NK-92 treated with Interleukin-12 subunit alpha and Interleukin-12 subunit beta, amount 100 ng/mL, for 24 hours (cell line): ENCODE measurements at places on chromosomes 7 and 10.

- no peak for DNase-seq
Observed at GRCh38 chr10:79321951-79322350, 25.3 kb upstream of the PPIF start.

DNA sequence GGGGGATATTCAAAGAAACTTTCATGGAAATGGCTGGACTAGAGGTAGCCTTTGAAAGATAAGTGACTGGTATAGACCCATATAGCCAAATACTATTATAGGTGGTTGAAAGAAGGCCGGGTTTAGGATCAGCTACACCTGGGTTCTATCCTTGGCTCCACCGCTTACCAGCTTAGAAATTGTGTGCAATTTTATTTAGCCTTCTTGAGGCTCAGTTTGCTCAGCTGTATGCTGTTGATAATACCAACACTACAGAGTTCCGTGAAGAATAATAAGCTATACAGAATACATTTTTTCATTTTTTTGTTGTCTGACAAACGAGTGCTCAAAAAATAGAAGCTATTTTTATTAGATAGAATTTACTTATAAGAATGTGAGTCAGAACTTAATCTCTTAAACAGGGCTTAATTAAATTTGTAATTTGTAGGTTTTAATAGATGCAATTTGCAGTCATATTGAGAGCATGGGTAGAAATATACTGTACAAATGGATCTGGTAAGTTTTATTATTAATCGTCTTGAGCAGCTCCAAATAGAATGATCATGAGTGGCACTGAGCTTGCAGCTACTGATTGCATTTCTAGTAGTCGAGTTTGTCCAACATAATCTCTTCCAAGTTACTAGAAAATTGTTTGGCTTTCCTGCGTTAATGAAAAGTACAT, 164.3 kb upstream of the PHYHIPL start:
- no peak for DNase-seq

- no peak for DNase-seq
Observed at GRCh38 chr7:80087771-80088170, 46.9 kb upstream of the GNAI1 start.

- DNase-seq, result no peak
Observed at GRCh38 chr10:32371101-32371500, 24.1 kb upstream of the EPC1 start.

DNA sequence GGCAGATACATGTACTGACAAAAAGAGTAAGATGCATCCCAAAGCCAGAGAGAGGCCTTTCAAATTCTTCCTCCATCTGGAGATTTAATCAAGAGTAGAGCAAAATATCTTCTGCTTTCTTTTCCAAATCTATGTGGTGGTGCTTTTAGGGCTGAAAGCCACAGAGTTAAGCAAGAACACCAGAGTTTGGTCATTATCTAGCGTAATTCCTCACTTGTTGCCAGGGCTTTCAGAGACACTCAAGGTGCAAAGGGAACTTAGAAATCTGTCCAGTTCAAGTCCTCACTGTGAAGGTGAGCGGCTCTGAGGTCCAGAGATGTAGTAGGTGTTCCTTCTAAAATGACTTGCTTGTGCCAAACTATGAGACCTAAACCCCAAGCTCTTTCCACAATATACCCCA, 10.9 kb upstream of the NFE2L3 start:
- DNase-seq, result no peak

DNA sequence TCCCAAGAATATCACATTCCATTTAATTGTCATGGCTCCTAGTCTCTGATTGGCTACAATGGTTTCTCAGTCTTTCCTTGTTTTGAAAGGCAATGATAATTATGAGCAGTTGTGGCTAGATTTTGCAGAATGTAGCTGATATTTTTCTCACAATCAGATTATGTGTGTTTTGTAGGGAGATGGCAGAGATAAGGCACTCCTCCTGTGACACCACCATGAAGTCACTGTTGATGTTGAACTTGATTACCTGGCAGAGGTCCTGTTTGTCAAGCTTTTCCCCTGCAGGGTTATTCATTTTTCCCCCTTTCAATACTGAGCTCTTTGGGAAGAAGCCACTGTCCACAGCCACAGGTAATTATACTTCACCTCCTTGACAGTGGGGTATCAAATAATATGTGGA, 602.9 kb upstream of the PFKP start:
- no peak for DNase-seq

GRCh38 chr10:121732656-121733445, 134.6 kb upstream of the FGFR2 start:
- DNase-seq, result no peak

DNA sequence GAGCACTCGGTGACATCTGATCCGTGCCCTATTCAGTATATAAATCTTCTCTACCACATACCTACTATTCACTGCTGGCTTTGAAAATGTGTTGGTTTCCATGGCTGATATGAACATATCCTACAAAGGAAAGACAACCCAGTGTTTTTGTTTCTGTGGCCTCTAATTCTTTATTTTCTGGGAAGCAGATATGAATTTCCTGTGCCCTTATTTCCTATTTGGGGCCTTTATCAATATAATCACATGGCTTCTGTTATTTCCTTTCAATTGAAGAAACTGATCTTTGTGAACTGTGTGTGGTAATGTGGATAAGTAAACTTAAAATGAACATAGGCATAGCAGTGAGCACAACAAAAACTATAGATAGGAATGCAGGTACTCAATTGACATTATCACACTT, 10.6 kb downstream of the CCNJ start:
- no peak for DNase-seq

DNA sequence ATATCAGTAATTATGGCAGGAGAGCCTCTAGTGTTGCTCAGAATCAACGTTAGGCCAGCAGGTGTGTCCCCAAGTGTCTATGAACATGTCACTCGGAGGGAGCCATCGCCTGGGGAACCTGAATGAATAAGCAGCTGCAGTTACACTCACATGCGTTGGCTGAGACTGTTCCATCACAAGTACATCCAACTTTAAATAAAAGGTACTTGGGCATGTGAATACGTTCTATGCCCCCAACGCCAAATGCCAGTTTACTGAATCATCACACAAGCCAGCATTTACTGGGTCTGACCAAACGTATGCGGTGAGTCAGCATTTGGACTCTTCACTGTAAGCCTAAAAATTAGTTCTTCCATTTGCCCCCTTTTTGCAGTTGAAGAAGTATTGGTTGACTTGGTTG, 207.6 kb upstream of the PLXNA4 start:
- DNase-seq, result no peak

- no peak for DNase-seq
Observed at GRCh38 chr10:75962395-75963061, 531.1 kb downstream of the LRMDA start.

DNA sequence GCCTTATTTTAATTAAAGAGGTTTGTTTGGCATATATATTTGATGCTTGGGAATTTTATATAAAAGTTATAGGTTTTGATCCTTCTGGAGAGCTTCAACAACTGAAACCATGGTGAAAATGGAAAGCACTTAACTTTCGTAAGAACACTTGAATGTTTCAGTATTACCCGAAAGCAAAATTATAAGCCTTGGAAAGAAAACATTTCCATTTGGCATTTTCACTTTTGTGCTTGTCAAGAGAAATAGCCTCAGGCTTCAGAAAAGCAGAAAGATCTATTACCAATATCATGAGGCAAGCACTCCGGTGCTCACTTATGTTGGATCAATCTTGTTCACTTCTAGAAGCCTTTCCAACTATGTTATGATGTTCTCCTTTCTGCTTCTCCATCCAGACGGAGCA, 256.0 kb downstream of the TRIL start:
- DNase-seq, result no peak

DNA sequence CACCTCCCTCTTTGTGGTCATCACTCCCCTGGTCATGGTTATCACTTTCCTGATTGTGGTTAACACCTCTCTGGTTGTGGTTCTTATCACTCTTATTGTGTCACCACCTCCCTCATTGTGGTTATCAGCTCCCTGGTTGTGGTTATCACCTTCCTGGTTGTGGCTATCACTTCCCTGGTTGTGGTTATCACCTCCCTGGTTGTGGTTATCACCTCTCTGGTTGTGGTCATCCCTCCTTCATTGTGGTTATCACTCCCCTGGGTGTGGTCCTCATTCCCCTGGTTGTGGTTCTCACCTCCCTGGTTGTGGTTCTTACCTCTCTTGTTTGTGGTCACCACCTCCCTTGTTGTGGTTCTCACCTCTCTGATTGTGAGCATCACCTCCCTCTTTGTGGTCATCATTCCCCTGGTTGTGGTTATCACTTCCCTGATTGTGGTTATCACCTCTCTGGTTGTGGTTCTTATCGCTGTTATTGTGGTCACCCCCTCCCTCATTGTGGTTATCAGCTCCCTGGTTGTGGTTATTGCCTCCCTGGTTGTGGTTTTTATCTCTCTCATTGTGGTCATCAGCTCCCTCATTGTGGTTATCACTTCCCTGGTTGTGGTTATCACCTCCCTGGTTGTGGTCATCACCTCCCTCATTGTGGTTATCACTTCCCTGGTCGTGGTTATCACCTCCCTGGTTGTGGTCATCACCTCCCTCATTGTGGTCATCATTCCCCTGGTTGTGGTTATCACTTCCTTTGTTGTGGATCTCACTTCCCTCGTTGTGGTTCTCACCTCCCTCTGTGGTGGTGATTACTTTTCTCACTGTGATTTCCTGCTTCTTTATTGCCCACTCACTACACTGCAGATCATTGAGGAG, 106.7 kb downstream of the GPR26 start:
- peak; percentile 28 for DNase-seq

DNA sequence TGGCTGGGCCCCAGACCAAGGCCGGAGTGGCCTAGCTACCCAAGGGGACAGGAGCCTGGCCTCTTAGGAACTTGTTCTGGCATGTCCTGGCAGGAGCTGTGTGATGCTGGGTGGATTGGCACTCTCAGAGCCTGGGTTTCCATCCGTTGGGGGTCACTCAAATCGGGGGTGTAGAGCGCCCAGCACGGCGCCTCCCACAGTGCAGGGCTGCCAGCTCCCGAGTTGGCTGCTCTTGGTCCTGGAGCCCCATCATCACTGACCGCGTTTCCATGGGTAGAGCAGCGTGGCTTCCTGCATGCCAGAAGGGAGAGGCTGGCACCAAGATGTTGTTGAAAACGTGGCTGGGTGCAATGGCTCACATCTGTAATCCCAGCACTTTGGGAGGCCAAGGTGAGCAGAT, 70.3 kb downstream of the UNCX start:
- DNase-seq, result no peak

- DNase-seq, result no peak
Observed at GRCh38 chr10:21172930-21173801, 276.1 kb upstream of the NEBL start.

- no peak for DNase-seq
Observed at GRCh38 chr7:55970978-55971377, 6.6 kb downstream of the NIPSNAP2 start.

DNA sequence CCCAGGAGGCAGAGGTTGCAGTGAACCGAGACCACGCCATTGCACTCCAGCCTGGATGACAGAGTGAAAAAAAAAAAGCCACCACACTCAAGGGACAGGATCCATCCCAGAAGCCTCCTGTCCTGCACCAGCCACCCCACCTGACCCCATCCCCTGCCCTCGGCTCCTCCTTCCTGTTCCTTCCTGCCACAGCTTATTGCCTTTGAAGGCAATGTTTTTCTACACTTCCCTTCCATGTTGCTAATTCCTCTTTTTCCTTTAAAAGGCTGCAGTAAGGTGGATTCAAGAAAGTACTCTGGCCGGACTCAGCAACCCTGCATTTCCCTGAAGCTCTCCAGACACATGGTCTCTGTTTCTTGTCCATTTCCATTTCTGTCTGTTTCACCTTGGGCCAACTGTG, 80.9 kb downstream of the FAM171A1 start:
- no peak for DNase-seq

DNA sequence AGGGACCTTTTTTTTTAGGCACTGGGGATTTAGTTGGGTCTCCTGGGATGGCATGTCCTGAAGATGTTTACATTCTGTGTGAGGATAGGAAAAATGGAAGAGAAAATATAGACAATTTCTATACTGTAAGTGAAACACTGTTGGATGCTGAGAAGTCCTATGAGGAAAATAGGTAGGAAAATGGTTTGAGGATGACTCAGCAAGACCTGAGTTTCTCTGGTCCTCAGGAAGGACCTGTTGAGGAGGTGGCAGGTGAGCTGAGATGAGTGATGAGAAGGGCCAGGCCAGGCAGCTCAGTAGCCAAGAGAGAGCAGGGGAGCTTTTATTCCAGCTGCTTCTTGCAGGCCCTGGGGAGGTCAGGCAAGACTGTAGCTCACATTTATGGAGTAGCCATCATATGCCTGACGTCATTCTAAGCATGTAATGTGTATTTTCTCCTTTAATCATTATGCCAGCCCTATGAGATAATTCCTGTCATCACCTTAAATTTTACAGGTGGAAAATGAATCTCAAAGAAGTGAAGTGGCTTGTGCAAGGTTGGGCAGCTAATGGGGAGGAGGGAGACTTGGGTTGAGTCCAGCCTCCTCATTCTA, 19.1 kb upstream of the LRRC18 start:
- no peak for DNase-seq

- no peak for DNase-seq
Observed at GRCh38 chr10:11740907-11741306, 1.3 kb upstream of the ECHDC3 start.

DNA sequence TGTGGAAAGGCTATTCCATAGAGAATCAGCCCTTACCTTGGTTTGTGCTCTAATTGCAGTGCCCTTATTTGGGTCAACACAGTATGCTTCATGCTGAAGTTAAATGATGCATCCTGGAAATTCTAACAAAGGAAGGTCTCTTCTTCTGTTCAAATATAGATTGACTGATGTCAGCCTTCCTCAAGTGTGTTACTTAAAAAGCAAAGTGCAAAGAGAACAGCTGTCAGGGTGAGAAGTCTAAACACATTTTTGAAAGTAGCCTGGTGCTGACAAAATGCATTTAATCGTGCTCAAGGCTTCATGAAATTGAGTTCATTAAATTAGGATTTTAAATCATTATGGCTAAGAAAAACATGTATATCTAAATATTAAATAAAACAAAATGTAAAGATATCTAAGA, 19.5 kb downstream of the AGR2 start:
- DNase-seq, result no peak
